Right renal cortex interstitium (tissue), 3 donors: ENCODE measurements at places on chromosomes 3 and 15.

- DNase-seq, result no peak
These were observed 1017.4 kb downstream of the SQOR start for GRCh38 chr15:46652266-46652665.

DNA sequence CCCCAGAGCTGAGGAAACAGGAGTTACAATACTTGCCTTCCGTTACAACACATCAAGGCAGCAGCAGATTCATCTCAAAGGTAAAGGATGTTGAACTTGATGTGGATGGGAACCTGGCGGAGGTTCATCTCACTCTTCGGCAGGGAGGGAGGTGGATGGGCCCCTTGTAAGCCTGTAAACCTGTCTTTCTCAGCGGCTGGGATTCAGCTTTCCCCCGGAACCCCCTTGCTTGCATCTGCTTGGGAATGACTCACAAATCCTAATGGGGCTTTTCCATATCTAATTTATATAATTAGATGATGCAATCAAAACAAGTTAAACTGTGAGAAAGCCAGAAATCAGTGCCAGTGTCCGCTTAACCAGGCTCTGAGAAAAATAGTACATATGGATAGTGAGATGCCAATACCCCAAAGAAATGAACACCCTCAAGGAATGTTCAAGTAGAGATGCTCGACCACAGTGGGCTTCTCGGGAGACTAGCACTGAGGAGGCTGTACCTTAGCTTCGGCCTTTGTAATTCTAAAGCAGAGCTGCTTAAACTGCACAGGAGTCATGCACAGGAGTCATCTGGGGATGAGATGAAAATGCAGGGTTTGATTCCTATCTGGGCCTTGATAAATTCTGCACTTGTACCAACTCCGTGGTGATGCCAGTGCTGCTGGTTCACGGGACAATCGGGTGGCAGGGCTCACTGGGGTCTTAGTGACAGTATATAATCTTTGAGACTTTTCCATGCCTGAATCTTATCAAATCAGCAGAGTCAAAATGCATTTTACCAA is 2.2 kb upstream of the FAM240A start:
- DNase-seq, result no peak

GRCh38 chr3:136444581-136444980 is 194.4 kb downstream of the PCCB start:
- no peak for DNase-seq

GRCh38 chr3:194205675-194206133 is 69.8 kb downstream of the HES1 start:
- DNase-seq, result no peak

- no peak for DNase-seq
These were observed 212.1 kb upstream of the EIF1B start for GRCh38 chr3:40097131-40098117.

DNA sequence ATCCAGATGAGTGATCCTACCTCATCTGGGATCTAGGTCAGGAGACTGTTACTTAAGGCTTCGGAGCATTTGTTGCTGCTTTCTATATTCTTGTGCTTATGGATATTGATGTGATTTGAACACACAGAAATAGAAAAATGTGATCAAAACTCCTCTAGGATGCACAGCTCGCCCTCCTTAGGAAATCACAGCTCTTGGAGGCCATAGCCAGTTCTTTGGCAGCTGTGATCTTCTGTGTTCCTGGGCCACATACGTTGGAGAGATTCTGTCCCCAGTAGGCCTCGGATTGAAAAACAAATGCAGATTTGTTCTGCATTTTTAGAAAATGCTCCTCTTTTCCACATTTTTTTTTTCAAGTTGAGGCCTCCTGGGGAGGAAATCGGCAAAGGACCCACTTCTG is 437.4 kb upstream of the THBS1 start:
- DNase-seq, result no peak
